Hypothalamus (tissue), 51 donors: ENCODE measurements at places on chromosomes 11 and 22.

GRCh38 chr11:85086504-85087284 is 540.5 kb downstream of the DLG2 start:
- DNase-seq: no peak

GRCh38 chr11:75380716-75381420 is 18.4 kb upstream of the RPS3 start:
- no peak for DNase-seq

DNA sequence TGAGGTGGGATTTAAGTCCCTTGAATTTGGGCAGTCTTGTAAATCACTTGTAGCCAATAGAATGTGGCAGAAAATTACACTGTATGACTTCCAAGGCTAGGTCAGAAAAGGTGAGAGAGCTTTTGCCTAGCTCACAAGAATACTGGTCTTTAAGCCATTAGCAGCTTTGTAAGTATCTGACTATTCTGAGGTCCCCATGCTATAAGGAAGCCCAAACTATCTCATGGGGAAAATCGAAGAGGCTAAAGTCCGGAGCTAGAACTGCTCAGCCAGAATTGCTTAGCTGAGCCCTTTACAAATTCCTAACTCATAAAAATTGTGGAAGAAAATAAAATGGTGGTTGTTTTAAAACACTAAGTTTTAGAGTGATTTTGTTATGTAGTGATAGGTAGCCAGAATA is 13.0 kb downstream of the FAR1 start:
- DNase-seq: no peak

- DNase-seq: peak; percentile 49
These were observed 18.0 kb downstream of the CREB3L1 start for GRCh38 chr11:46295312-46296058.

DNA sequence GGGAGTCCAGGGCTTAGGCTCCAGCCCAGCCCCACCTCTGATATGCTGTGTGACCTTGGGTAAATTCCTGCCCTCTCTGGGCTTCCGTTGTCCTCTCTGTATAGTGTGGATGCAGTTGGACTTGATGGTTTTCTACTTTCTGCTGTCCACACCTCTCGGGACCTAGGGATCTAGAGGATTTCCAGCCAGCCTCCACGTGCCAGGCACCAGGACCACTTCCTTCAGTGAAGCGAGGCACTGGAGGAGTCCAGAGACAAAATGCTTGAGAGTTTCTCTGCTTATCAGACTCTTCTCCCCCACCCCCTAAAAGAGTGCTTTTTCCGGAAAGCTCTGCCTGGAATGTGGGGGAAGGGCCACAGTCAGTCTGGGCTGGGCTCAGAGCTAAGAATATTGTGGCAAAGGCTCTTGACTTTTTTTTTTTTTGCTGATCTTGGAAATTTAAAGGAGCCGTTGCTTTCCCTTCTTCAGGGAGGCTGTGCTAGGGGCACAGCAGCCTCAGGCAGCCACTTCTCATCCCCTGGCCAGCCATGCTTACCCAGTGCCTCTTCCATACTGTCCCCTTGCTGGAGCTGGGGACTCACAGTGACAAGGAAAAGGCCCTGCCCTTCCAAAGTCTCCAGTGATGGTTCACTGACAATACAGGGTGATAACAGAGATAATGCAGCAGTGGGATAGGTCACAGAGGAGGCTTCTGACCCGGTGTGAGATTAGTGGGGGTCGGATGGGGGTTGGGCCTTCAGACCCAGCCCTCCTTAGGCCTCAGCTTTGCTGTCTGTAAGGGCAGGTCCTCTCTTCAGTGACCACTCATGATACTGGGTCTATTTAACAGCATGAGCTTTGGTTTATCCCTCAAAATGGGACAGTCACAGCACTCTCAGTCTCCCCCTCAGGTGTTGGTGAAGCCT is 2.9 kb upstream of the SERPINH1 start:
- DNase-seq: no peak

- no peak for DNase-seq
These were observed 65.5 kb downstream of the GGTLC2 start for GRCh38 chr22:22709719-22710445.

DNA sequence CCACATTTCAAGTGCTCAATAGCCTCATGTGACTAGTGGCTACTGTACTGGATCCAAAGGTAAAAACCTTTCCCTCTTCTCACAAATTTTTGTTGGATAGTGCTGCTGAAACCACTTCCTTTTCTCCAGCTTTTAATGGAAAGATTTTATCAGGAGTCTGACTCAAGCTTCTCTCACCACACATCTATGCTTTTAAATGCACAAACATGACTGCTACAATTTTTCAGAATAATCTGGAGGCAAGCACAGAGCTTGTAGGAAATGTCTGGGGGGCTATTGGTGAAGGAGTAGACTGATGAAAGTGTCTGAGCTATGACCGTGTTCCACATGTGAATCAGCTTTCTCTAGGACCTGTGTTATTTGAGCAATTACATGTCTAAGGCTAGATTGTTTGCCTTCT is 101.1 kb upstream of the FAT3 start:
- no peak for DNase-seq

DNA sequence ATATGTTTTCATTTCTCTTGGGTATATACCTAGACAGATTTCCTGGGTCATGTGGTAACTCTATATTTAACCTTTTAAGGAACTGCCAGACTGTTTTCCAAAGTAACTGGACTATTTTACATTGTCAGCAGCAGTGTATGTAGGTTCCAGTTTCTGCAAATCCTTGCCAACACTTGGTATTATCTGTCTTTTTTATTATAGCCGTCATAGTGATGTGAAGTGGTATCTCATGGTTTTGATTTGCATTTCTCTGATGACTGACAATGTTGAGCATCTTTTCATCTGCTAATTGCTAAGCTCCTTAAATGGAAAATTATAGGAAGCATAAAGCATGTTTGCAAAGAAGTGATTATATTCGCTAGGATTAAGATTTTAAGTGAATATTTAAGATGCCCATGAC is 13.9 kb downstream of the NNMT start:
- no peak for DNase-seq
